ENCODE measurements at places on chromosomes 4 and X.

DNA sequence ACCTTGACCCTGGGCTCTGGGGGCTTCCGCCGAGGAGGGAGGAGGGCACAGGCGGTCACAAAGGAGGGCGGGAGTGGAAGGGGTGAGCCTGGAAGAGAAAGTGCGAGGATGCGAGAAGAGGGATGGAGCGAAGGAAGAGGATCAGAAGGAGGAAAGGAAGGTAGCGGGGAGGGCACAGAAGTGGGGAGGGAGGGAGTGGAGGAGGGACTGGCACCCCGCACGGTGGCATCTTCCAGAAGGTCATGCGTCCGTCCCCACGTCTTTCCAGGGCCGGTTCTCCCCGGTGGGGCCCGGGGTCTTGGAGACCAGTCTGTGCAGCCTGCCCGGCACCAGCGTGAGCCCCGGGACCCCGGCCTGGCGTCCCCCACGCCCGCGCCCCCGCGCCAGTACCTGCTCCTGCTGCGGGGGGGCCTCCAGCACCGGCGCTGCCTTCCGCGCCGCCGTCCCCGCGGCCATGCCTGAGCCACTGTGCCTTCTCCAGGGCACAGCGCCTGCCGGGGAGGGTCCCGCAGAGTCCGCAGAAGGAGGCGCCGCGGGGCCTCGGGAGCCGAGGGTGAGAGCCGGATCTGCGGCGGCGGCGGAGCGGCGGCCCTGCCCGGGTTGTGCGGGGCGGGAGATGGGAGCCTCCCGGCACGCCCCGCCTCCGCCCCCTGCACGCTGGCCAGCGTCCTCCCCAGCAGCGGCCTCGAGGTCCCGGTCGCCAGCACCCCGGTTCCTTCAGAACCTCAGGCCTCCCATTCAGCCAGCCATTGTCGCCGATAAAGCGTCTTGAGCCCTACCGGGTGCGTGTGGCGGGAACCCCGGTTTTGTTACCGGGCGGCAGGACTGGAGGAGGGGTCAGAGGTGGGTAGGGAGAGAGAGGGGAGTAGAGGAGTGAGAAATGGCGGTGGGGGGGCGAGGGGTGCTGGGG lies at the start of gene RNF175:
Gene RNF175, minus strand, starts transcription at position 618 of the 910 bp plus-strand sequence. Its CDS starts 162 bp downstream, at position 456.
- no peak for DNase-seq

DNA sequence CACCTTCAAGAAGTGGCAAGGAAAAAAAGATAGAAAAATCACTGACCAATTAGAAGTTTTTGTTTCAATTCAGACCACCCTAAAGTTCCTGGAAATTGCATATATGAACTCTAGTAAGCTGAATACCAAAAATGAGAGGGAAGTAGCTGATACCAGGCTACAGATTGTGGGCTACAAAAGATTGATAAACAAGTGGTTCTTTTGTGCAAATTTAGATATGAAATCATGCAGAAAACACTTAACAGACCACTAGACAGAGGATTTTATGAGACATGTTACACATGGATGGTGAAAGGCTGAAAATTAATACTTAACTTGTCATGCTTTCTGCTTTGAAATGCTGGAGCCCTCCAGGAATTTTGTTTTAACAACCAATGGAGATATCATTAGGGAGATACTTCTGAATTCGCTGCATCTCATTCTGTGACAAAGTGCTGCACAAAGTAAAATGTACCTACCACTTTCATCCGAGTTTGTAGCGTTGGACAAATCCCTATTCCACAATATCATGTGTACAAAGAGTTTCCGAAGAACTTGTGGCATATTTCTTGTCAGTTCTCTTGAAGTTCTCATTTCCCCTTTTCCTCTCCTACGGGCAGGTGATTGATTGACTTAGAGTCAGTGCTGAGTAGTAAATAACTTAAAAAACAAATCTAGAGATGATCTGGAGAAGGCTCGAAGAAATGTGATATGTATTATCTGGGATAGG lies 235.0 kb downstream of the PALLD start:
- no peak for DNase-seq

GRCh38 chrX:151153667-151154066 lies 22.7 kb upstream of the GPR50 start:
- no peak for DNase-seq

GRCh38 chrX:13412208-13412600 lies 92.4 kb upstream of the ATXN3L start:
- no peak for DNase-seq

DNA sequence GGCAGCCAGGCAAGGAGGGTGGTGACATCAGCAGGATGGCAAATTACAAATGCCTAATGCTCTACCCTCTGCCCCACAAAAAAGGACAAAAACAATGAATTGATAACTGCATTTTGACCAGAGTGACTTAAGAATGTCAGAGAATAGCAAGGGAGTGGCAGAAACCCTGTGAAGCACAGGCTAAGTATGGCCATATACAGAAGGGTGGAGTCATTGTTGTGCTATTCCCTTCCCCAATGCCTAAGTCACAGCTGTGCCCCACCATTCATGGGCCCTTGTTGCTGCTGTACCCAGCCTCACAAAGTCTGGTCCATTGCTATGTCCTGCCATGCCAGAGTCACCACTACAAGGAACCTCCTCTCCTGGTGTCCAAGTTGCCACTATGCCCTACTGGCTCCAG lies 123.1 kb downstream of the NEK1 start:
- no peak for DNase-seq

DNA sequence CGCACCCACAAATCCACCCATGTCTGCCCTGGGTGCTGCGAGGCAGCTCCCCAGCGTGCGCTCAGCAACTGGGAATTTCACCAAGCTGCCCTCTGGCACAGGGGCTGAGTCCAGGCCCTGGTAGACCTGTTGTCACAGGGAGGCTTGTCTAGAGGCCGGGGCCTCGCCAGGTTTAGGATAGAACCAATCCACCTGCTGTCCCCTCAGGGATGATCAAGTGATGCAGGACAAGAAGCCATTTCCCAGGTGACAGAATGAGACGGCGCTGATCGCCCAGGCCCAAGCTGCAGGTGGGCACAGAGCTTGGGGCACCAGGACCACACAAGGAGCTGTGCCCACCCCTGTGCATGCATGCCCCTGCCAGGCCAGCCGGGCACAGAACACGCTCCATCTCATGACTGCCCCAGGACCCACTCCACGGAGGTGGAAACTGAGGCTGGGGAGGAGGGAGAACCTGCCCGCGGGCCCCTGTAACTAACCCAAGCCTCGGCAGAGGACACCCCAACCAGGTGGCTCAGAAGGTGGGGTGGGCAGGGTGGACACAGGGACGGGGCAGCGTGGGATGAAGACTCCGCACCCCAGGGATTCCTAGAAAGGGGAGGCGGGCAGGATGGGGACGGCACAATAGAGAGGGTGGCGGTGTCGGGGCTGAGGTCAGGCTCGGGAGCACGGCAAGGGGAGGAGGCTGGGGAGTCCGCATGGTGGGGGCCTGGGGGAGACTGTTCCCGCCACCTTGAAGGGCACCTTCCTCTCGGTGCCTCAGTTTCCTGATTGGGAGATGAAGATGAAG lies 78.0 kb downstream of the ZFYVE28 start:
- no peak for DNase-seq

GRCh38 chr4:107330916-107331315 lies 294.8 kb upstream of the DKK2 start:
- no peak for DNase-seq

DNA sequence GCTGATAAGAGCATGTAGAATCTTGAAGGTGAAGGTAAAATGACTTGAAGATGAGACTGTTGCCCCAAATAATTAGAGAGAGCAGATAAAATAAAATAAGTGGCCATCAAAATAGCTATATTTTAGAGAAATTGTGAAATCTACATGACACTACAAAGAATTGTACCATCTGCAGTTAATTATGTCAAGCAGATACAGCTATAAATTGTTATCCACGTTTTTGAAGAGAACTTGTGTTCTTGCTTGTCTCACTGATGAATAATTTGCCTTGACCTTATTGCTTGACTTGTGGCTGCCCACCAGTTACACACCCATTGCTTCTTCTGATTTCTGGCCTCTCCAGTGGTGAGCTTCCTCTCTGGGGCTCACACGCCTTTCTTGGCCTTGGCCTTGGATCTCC lies 75.8 kb upstream of the TNIP3 start:
- peak; percentile 19 for DNase-seq

DNA sequence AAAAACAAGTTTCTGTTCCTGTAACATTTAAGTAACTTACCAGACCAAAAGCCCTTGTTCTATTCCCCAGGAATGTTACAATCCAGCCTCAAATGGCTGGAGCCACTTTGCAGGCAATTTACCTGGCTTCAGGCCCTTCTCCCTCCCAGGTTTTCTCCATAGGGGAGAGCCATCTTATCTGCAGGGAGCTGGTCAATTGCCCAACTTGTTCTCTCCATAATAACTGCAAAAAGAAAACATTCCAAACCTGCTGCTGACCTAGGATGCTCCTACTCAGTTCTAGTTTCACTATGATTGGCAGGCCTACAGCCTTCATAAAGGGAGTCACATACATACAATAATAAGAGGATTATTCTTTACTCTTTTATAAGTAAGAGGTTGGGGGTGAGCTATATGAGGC lies 670.7 kb downstream of the PCDH7 start:
- DNase-seq = no peak

GRCh38 chr4:127870688-127871087 lies 10.0 kb upstream of the PLK4 start:
- DNase-seq = peak; percentile 80

- no peak for DNase-seq
Observed at GRCh38 chr4:139672732-139673131, 7.1 kb downstream of the MGST2 start.

DNA sequence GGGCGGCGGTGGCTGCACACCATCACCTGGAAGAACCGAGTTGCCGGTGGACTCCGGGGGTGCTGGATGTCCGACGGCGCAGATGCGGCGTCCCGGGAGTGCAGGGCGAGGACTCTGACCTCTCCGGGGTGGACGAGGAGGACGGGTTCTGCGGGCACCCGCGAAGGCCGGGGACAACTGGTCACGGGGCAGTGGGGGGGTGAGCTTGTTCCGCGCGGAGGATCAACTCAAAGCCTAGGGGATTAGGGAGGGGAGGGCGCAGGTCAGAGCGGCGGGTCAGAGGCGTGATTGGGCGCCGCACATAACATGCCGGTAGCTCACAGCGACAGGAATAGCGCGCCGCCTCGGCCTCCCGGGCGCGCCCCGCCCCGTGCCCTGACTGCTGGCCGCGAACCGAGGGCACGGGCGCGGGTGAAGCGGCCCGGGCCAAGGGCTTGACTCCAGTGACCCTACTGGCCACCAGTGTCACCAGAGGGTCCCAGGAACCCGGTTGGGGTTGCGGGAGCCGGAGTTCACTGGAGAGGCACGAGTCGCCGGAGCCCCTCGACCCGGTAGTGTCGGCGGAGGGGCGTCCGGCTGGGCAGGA lies at the start of gene KLHL34:
Gene KLHL34, minus strand, starts transcription at position 179 of the 586 bp plus-strand sequence. CDS start 542 bp downstream, outside the sequence.
- DNase-seq = no peak

DNA sequence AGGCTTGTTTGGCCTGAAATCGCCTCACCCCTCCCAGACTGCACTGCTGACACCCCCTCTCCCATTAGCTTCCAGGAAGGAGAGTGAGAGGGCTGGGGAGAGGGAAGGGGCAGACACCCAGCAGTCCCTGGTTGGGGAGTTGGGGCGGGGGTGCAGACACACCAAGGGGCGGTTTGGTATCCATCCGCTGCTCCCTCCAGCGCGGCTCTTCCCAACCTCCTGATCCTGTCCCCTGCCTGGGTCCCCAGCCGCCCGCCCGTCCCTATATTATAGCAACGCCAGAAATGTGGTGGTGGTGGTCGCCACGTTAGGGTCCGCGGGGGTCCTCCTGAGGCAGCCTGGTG lies 24.9 kb downstream of the GPRASP3 start:
- no peak for DNase-seq

GRCh38 chr4:126784966-126785580 lies 847.7 kb upstream of the INTU start:
- no peak for DNase-seq

DNA sequence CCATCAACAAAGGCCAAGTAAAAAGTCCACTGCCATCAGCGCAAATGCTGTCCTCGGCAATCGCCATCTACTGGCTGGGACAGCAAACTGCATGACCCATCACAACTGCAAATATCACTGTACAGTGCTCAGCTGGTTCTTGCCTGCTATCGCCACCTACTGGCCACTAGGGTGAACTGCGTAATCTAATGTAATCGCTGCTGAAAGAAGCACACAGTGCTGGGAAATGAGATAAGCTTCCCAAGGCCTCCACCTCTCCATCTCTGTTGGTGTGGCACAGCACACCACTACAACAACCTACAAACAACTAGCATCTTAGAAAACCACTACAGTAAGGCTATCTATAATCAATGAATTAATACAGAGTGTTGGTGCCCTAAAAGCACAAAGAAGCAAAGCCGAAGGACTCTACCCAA lies 298.3 kb downstream of the TEX13A start:
- DNase-seq = peak; percentile 63

GRCh38 chrX:47384502-47384901 lies 14.1 kb downstream of the ZNF157 start:
- DNase-seq = peak; percentile 46

- DNase-seq = no peak
Observed at GRCh38 chr4:31283679-31284078, 563.5 kb downstream of the PCDH7 start.

DNA sequence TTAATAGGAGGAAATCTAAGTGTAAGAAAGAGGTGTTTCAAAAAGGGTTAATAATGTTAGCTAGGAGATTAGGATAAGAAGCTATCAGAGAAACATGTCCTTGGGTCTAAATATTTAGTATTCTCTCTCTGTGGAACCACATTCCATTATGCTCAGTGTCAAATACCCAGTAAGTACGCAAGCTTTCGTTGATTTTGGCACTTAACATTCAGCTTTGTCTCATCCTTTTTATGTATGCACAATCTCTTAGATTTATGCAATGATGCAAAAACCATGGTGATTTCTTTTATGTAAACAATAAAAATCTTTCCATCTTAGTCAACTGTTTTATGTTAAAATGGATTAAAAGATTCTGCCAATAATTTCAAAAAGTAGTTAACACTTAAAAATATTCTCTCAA lies 129.2 kb downstream of the KLHL13 start:
- no peak for DNase-seq

DNA sequence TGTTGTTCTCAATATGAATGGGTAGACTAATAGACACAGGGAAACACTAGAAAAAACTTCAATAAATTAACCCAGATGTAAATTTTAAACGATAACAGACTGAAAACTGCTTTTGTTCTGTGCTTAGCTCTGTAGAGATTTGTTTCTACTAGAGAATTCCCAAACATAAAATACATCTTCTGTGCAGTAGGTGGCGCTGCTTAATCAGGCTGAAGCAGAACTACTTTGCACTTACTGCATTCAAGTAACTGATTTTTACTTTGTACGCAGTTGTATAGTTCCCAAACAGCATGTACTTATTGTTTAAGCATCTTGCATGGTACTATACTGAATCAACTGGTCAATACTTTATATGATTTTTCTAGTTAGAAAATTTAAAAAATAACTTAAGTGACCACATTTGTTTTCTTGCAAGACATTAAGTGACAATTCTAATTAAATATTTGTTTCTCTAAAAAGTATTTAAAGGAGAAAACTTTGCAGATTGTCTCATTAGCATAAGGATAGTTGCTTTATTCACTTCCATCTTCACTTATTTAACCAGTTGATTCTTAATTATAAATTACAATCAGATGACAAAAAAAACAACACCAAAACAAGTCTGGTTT lies 490.6 kb downstream of the IL15 start:
- DNase-seq = peak; percentile 79

- no peak for DNase-seq
Observed at GRCh38 chr4:101262683-101263082, 84.6 kb downstream of the PPP3CA start.

- no peak for DNase-seq
Observed at GRCh38 chr4:171817026-171817425, 3.8 kb downstream of the GALNTL6 start.

Measured in AG10803 (cell line).